HuH-7.5 (cell line): ENCODE measurements at places on chromosomes 12 and 14.

- no peak for DNase-seq
These were observed 10.8 kb downstream of the PITPNM2 start for GRCh38 chr12:123139926-123140675.

- DNase-seq, result no peak
These were observed 82.8 kb downstream of the CRACR2A start for GRCh38 chr12:3670083-3670620.

DNA sequence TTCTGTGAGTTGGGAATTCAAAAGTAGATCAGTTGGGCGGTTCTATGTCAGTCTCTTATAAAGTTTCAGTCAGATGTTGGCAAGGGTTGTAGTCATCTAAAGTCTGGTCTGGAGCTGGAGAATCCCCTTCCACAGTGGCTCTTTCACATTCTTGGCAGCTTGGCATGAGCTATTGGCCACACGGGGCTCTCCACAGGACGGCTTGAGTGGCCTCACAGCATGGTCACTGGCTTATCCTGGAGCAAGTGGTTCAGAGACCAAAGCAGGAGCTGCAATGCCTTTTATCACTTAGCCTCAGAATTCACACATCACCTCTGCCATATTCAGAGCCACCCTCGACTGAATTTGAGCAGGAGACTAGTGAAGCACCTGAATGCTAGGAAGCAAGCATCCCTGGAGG lies 7.1 kb upstream of the KICS2 start:
- no peak for DNase-seq

GRCh38 chr12:24198070-24198469 lies 248.6 kb upstream of the SOX5 start:
- DNase-seq, result no peak

GRCh38 chr14:78356391-78356790 lies 186.2 kb downstream of the NRXN3 start:
- no peak for DNase-seq

DNA sequence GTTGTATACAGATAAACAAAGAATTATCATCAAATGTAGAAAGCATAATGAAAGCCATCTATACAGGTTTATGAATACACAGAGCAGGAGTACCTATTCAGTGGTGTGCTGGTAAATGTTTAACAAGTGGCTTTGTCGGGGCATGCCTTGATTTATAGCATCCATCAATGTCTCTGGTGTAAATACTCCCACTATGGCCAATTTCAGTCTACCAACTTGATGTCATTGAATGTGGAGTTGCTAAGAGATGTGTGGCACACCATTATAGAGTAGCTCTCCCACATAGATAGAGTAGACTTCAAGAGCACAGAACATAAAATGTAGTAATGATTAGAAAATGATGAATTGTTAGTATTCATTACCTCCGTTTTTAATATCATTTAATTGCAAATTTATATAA lies 9.3 kb downstream of the GRIP1 start:
- DNase-seq, result no peak

GRCh38 chr12:132329036-132329719 lies at the start of gene GALNT9:
Gene GALNT9, minus strand, starts transcription at chr12:132329589. Its CDS starts 386 bp downstream, at chr12:132329203.
- no peak for DNase-seq

DNA sequence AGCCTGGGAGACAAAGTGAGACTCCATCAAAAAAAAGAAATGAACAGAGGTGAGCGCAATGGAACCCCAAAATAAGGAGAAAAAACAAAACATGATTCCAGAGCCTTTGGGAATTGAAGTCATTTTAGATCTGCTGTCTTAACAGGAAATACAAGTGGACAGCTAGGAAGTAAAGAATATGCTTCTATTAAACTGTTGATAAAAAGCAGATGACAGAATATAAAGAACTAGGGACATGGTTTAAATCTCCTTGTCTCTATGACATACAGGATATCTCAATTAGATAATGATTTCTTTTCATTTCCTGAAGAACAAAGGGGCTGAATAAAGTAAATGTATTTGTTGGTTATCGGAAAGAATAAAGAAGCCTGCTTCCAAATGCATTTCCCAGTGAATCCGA lies 49.3 kb upstream of the ETV6 start:
- no peak for DNase-seq

- no peak for DNase-seq
These were observed 18.3 kb downstream of the ALDH6A1 start for GRCh38 chr14:74065746-74066575.

DNA sequence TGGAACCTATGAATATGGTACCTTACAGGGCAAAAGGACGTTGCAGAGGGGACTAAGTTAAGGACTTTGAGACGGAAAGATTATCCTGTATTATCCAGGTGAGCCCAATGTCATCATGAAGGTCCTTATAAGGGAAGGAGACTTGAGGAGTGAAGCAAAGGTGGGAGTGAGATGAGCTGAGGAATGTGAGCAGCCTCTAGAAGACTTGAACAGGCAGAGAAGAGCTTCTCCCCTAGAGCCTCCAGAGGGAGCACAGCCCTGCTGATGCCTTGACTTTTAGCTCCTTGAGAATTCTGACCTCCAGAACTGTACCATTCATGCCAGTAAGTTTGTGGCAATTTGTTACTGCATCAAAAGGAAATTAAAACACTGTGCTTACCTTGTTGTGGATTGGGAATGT lies 41.8 kb upstream of the DCD start:
- no peak for DNase-seq

GRCh38 chr14:90274808-90275457 lies 18.6 kb downstream of the PSMC1 start:
- no peak for DNase-seq

DNA sequence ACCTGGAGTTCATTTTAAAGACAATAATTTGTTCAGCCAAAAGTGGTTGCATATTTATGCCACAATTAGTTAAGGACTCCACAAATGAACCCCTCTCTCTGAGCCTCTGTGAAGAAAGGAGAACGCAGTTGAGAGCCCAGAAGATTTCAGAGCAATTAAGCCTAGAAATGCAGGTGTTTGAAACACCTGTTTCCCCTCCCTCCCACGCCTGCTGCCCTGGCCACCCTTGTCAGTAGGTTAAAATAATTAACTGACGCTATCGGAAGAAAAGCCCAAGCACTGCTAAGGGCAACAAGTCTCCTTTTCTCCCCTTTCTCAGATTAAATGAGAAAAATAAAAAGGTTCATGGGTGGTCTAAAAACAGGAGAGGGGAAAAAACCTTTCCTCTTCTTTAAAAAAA lies 99.2 kb downstream of the PPM1A start:
- no peak for DNase-seq

DNA sequence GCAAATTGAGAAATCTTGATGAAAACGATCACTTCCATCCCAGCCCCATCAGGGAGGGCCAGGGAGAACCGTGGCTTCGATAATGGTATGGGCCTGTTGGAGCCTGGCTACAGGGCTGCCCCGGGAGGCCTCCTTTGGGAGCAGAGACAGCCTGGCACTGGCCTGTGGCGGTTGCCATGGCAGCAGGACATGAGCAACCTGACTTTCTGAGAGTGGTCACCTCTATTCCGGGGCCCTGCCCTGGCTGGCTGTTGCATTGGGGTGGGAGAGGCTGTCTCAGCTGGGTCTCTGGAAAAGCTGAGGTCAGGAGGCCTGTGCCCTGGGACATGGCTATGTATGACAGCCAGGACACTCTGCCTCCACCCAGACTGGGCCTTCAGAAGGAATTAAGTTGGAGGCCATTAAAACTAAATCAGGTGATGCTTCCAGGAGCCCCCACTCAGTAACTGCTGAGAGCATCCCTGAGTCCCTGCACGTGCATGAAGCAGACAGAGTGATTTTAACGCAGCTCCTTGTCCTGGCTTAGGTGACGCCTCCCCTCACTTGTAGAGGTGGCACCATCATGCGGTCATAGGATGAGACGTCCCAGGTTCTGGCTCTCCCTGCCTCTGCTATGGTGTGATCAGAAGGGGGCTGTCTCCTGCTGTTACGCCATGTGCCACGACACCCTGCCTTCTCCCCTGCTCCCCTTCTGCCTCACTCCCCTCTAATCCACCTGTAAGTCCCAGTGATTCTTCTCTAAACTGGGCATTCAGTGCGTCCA lies 126.3 kb downstream of the SLC25A47 start:
- no peak for DNase-seq

- DNase-seq, result no peak
These were observed 10.7 kb downstream of the DHRS2 start for GRCh38 chr14:23646648-23647549.

GRCh38 chr14:67487937-67488893 lies at the start of gene TMEM229B:
Gene TMEM229B, minus strand, starts transcription at chr14:67488721. Its CDS starts 14,798 bp downstream, at chr14:67473923.
- no peak for DNase-seq

GRCh38 chr14:81132468-81132867 lies 88.3 kb downstream of the GTF2A1 start:
- DNase-seq, result no peak

- DNase-seq, result no peak
These were observed 356.2 kb downstream of the TMEM121 start for GRCh38 chr14:105882626-105883025.

GRCh38 chr12:9724023-9724422 lies 8.9 kb downstream of the CLECL1 start:
- no peak for DNase-seq

DNA sequence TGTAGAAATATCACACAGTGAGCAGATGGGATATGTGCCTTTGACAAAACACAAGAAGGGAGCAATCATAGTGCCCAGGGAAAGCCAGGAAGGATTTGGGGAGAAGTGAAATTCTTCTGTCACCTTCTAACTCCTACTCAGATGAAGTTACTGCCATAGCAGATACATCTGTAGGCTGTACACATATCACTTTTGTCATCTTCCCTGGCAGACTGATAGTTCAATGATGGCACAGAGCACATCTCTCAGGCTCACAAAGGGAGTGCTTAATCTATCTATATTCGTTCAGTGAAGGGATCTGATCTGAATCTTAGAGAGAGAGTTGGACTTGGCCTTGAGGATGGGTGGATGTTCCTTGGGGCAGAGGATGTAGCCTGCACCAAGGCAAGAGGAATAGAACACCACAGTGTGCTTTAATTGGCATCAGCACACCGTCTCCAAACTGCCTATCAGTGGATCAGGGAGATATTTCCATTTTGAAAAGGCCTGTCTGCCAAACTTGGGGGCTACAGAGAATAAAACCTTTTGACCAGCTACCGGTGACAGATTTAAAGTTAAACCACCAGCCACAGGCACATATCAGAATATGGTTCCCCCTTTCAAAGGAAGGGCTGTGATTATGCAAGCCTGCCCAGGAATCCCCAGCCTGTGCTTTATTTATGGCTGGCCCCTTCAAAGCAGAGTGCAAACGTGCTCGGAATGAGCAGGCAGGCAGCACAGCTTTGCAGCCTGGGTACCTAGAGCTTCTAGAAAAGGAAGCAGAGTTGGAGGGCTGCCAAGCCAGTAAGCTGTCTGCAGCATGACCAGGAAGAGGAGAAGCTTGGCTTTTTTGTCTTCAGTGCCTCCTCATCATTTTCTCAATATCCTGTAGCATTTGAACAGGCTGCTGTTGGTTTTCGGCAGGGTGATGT lies 165.5 kb upstream of the DYRK2 start:
- DNase-seq, result no peak

DNA sequence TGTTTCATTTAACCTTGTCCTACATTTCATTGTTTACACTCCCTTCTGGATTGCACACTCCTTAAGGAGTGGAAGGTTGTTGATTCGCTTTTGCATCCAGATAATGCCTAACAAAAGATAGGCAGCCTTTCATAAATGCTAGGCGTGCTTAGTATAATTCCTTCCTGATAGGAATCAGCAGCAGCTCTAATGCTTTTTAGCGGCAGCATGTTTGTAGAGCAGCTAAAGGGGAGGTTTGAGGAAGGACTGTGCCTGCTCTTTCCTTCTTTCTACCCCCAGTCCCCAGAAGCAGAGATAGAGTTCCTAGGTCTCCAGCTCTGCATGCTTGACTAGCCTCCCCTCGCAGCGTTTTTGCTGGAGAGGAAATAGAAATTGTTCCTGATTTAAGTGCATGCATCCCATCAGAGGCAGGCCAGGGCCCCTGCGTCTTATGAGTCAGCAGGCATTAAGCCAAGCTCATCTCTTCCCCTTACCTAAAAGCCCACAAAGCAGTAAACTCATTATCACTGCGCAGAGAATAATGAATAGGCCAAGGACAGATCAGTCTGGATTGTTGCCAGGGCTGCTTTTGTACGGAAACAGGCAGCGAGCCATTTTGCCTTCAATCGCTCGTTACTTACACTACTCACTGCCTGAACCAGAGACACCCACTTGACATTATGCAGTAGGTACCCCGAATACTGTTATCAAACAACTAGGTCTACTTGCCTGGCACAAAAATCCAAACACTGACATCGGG lies 14.0 kb upstream of the TBPL2 start:
- no peak for DNase-seq

DNA sequence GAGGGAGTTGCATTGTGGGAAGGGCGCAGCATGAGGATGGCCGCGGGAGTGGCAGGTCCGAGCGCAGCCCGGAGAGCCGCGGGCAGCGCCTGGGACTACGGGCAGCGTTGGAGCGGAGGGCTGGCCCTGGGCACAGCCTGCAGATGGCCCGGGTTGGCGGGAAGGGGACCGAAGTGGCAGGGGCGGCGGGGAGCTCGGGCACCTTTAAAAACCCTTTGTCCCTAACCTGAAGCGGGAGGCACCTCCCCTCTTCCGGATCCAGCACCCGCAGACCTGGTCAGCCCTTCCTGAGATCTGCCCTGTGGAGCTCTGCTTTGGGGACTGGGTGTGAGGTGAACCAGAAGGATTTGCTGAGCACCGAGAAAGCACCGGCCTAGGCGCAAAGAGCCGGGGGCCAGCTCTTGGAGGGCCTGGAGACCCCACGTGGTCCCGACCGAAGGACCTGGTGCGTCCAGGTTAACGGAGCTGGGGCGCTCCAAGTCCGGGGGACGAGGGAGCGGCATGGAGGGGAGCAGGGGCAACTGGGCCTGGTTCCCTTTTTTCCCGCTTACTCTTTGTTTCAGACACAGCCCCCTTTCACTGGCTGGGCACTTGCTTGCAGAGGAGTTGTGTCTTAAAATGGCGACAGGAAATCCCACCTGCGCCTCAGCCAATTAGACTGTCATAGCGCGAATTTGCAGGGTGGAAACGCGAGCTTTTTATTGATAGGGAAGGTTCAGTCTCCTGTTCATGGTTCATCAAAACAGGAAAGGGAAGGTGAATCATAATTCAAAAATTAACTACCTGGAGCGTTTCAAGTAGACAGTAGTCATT lies 792 bp upstream of the SLC38A1 start:
- peak; percentile 56 for DNase-seq

DNA sequence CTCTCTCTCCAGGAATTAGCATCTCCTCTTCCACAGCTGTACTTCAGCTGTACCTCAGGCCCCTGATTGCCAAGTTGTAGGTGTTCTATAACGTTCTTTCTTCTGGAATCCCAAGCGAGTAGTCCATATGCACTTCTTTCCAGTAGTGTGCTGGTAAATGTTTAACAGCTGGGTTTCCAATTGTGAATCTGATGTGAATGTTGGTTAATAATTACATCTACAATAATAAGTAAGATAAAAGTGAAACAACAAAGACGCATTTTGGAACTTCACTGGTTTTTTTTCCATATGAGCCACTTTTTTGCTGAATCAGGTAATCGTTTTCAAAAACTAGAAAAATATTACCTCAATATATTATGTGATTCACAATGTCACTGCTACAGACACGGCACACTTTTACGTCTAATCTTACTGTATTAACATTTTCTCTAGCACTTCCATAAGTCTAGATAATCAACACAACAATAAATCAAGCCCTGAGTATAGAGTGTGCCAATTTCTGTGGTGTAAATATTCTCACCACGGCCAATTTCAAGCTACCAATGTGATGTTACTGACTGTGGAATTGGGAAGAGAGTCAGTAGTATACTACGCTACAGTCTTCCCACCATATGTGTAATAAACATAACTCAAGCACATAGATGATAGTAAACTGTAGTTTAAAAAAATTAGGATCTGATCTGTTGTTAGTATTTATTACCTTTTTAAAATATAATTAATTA lies 113.0 kb downstream of the ZFP36L1 start:
- DNase-seq, result no peak
